ENCODE measurements at places on chromosomes 1 and 21.
A peak's percentile ranks its signal among the peaks of the same experiment; 100 is the strongest.

GRCh38 chr1:212495766-212496494 lies 63.2 kb downstream of the NENF start:
- no peak for DNase-seq

GRCh38 chr1:116224111-116224510 lies 112.9 kb downstream of the MAB21L3 start:
- DNase-seq, result no peak

GRCh38 chr1:208054485-208054884 lies 143.6 kb upstream of the CD34 start:
- no peak for DNase-seq

- no peak for DNase-seq
Observed at GRCh38 chr1:27542463-27543273, 52.7 kb upstream of the WASF2 start.

- DNase-seq, result no peak
Observed at GRCh38 chr1:70992521-70992920, 55.1 kb downstream of the PTGER3 start.

DNA sequence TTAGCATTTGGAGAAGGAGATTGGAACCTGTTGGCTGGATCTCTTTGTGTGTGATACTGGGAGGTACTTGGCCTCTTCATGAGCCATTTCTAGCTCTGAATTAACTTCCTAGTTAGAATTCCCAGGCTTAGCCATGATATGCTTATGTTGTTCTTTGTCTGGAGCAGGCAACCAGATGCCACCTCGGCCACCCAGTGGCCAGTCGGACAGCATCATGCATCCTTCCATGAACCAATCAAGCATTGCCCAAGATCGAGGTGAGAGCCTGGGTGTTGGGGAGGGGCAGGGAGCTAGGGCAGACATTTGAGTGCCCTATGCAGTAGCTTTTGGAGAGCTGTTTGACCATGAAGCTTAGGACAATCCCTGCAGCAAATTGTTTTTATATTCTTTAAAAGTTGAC lies 26.5 kb upstream of the PIGV start:
- no peak for DNase-seq

DNA sequence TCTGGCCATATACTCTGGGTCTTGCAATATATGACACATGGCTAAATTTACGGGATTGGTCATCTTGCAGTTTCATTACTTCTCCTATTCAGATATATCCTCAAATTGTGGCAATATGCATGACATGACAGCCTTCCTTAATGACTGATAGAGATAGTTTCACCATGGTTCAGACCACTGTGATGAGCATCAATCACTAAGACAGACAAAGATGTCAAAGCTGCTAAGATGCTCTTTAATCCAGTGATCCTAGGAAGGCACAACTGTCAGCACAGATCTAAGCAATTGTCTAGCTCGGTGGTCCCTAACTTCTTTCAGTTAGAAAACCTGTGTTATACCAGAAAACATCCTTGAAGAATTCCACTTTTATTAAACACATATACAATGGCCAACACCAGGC lies 70.9 kb upstream of the ADGRL2 start:
- no peak for DNase-seq

DNA sequence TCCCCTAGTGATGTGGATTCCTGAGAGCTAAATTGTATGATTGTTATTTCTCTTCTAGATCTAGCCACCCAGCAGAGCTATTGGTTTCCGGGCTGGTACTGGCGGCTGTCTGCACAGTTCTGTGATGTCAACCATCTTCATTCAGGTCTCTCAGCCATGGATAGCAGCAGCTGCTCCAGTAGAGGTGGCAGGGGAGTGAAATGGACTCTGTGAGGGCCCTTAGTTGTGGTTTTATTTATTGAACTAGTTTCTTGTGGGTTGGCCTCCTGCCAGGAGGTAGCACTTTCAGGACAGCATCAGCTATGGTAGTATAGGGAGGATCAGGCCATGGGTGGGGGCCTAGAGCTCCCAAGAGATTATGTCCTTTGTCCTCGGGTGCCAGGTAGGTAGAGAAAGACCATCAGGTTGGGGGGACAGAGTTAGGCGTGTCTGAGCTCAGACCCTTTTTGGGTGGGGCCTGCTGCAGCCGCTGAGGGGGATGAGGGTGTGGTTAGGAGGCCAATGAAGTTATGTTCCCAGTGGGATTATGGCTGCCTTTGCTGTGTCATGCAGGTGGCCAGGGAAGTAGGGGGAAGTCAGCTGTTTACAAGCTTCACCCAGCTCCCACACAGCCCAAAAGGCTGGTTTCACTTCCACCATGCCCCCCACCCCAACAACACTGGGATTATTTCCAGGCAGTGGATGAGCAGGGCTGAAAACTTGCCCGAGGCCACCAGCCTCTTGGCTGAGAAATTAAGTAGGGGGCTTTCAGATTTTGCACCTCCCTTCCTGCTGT lies 55.1 kb upstream of the RGS4 start:
- DNase-seq, result no peak

DNA sequence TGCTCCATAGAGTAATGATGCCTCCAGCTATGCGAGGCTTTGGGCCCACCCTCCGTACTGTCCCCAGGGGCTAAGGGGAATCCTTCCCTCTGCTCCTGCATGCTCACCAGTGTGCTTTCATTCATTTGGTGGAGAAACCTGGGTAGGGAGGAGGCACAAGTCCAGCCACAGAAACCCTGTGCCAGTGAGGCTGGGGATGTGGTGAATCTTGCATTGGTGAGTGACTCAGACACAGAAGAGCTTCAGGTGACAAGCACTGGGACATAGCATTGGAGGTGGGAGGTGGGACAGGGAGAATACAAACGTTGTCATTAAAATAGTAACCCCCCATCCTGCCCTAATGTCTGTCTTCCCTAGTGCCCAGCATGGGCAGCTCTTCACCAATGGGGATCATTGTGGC lies 5.2 kb downstream of the FCGR2A start:
- DNase-seq, result no peak

- no peak for DNase-seq
Observed at GRCh38 chr21:45259206-45259840, 28.4 kb downstream of the POFUT2 start.

DNA sequence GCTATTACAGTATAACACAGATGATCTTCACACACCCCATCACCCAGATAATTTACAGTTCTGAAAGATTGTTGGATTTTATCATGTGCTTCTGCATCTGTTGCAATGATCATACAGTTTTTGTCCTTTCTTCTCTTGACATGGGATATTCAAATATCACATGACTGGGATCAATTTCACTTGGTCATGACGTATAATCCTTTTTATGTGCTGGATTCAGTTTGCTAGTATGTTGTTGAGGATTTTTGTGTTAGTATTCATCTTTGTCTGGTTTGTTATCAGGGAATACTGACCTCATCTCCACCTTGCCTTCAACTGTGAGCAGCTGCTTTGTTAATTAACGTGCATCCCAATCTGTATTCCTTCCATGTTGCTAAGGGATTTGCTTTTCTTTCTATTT lies 44.7 kb upstream of the DISC1 start:
- no peak for DNase-seq

GRCh38 chr1:184002071-184002470 lies 35.5 kb downstream of the COLGALT2 start:
- DNase-seq, result no peak

DNA sequence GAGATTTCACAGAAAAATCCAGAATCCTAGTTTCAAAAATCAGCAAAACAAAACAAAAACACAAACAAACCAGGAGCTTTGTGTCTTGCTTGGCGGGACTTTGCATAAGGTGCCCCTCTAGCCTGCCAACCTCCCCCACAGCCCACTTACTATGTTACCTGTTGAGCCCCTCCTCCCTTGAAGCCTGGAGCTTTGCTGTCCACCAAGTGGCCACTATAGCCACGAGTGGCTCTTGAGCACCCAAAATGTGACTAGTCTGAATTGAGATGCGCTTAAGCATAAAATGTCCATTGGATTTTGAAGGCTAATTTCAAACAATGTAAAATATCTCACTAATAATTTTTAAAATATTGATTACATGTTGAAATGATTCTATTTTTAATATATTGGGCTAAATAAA lies 12.2 kb downstream of the TFAP2E start:
- no peak for DNase-seq

- DNase-seq, result no peak
Observed at GRCh38 chr1:71618191-71618590, 537.4 kb upstream of the ZRANB2 start.

GRCh38 chr21:29092102-29092959 lies 18.9 kb upstream of the CCT8 start:
- DNase-seq, result no peak

DNA sequence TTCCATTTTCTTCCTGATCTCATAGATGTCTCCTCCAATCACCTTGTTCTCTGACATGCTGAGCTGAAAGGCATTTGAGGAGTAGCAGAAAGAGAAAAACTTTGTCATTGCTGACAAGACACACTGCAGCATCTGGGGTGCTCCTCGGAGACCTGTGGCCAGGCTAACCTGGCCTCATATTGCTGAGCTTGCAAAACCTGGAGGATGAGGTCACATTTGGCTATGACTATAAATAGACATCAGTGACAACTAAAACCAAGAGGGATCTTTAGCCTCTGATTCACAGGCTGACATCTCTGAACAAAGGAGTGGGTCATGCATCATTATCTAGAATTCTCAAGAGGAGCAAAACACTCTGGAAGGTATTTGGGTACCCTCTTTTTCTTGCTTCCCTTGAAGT lies 83.7 kb downstream of the PROX1 start:
- DNase-seq, result no peak

- DNase-seq, result no peak
Observed at GRCh38 chr1:162554258-162554657, 7.3 kb upstream of the UAP1 start.

DNA sequence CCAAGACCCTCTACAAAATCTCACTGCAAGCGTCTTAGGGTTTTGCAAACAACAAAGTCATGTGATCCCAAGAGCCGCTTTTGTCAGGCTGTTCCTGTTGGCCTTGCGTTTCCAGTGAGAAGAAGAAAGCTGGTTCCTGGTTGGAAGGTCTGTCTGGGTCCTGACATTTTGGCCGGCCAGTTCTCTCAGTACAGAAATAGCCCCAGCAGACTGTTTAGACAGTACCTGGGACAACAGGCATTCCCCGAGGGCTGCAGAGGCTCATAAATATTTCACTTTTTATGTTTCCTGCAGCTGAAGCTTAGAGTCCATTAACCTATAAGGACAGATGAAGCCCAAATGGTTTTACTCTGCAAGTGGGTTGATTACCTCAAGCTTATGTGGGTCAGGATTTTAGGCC lies 8.6 kb downstream of the GPR137B start:
- DNase-seq, result no peak

DNA sequence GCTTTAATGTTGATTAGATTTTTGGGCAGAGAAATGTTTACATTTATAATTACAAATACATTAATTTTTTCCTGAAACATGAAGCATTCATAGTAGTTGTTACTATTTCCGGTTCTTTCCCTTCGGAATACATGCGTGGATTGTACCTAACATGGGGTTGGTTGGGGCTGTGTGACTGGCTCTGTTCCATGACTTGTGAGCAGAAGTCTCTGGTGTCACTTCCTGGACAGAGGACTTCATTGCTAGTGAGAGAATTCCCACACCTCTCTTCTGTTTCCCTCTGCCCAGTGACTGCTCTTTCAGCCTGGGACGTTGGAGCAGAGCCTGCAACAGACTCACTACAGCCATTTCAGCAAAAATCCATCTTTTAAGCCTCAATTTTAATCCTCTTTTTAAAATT lies 231.4 kb downstream of the GRIK1 start:
- no peak for DNase-seq

DNA sequence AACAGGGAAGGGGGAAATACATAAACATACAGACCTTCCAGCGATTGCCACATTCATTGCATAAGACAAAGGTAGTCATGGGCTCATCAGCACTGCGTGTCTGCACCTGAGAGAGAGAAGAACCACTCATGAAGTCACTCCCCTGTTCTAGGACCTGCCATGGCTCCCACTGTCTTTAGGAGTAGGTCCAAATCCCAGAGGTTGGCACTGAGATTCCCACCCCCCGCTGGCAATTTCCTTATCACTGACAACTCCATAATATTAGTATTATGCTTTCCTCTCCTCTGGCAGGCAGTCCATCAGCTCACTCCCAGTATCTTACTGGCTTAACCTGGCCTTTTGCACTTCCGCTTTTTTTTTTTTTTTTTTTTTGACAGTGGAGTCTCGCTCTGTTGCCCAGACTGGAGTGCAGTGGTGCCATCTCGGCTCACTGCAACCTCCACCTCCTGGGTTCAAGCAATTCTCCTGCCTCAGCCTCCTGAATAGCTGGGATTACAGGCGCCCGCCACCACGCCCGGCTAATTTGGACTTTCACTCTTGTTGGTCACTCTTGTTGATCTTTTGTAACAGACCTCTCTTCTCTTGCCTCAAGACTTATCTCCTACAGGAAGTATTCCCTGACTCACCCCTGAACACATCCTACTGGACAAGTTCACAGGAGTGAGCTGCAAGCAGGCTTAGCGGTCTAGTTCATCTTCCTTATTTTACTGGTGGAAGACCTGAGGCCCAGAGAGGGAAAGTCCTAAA lies 14.8 kb upstream of the ZNF436 start:
- DNase-seq, result no peak

- peak; percentile 68 for DNase-seq
Observed at GRCh38 chr1:156838972-156839371, 19.9 kb downstream of the INSRR start.

DNA sequence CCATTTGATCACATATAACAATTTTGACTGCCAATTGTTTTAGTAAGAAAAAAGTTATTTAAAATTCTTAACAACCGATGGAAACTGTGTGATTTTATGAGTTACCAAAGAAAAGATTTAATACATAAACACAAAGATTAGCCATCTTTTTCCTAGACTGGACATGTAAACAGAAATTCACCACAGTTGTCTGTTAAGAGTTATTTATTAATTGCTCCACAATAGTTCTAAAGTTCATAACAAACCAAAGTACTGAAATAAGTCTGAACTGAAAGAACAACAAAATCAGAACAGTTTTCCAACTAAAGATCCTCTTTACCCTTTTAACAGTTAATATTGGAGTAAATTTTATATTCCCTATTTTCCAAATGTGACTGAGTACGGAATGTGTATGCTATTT lies 8.6 kb downstream of the ZNF281 start:
- no peak for DNase-seq

DNA sequence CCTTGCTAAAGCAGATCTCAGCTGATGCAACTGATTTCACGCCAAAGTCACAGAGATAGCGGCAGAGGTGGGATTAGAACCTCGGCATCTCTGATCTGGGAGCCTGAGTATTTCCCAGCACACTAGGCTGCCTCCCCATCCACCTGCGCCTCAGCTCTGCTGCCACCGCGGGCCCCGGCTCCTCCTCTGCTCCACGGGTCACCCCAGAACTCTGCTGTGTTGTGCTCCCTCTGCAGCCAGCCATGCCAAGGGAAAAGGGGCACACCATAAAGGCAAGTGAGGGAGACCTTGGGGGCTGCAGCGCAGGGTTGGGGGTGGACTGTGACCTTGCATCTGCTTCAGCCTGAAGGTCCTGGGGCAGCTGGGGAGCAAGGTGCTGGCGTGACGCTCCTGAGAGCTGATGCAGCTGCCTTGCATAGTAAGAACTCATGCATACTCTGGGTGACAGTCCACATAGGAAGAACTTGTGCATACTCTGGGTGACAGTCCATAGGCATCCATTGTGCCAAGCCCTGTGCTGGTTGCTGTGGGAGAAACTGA lies 68.7 kb downstream of the MAN1C1 start:
- DNase-seq, result no peak
